Right atrium auricular region (tissue), 2 donors: ENCODE measurements at places on chromosomes 5 and 9. TPM values are rescaled to one million over a fixed set of nuclear protein-coding genes. Genes with fewer than 3 reads are reported as not detected.

The ACOT12 gene
- total RNA-seq: not detected

The SV2C gene
- total RNA-seq: 0.15 TPM

The LMX1B gene
- 1.3 TPM for total RNA-seq

The COL23A1 gene
- total RNA-seq: 5.7 TPM

The PCDHGB6 gene
- total RNA-seq: 5.0 TPM

The CERCAM gene
- total RNA-seq: 13.3 TPM

The TTC39B gene
- 2.3 TPM for total RNA-seq

The IL4 gene
- not detected for total RNA-seq

The HRCT1 gene
- 4.9 TPM for total RNA-seq

The ARL14EPL gene
- total RNA-seq: not detected

The SERF1A gene
- total RNA-seq: 6.2 TPM

The RETREG1 gene
- 102 TPM for total RNA-seq

The KCNIP1 gene
- total RNA-seq: not detected

The TEX48 gene
- not detected for total RNA-seq

The LEAP2 gene
- total RNA-seq: not detected

The PCDHB9 gene
- 2.5 TPM for total RNA-seq

The TMEM8B gene
- total RNA-seq: 10.3 TPM

The CHSY3 gene
- 2.5 TPM for total RNA-seq

The CCNJL gene
- 2.7 TPM for total RNA-seq

The LOX gene
- total RNA-seq: 10.1 TPM

The STPG3 gene
- total RNA-seq: not detected

The PCDHA13 gene
- total RNA-seq: 0.39 TPM

The PDCD1LG2 gene
- total RNA-seq: 2.9 TPM

The SLC6A3 gene
- total RNA-seq: not detected
